Epithelial cell of proximal tubule (primary cell): ENCODE measurements at places on chromosomes 3 and 15.

DNA sequence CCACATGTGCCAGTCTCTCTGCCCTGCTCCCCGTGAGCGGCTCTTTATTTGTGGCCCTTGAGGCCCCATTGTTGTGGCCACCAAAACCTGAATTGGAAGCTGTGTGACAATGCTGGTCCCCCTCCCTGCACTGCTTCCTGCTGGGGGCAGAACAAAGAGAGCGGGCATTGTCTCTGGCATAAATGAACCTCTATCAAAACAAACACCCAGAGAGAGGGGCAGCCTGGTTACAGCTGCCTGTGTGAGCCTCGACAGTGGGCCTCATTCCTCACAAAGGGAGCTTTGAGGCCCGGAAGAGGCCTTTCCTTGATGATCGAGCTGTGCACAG is 152.9 kb downstream of the IGF1R start:
- DNase-seq, result no peak

DNA sequence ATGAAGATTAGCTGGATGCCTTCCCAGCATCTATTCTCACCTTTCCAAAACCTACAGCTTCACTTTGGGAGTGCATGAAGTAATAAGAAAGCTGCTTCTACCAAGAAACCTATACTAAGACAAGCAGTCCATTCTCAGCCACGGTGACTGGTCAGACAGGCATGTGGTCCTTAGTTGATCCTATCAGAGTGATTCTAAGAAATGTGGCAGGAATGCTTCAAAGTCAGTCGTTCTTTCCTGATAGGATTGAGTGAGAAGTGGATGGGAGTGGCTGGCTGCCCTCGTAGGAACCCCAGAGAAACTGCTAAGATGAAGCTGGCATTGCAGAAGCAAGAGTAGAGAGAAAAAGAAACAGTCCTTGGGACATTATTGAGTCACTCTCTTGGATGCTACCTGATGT is 16.6 kb downstream of the FOXB1 start:
- DNase-seq, result no peak

DNA sequence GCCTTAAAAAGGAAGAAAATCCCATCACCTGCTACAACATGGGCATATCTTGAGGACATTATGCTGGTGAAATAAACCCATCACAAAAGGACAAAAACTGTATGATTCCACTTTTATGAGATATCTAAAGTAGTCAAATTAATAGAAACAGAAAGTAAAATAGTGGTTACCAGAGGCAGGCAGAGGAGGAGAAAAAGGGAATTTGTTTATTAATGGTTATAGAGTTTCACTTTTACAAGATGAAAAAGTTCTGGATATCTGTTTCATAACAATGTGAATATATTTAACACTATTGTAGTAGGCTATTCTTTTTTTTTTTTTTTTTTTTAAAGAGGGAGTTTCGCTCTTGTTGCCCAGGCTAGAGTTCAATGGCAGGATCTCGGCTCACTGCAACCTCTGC is 40.4 kb downstream of the DPH3 start:
- DNase-seq, result no peak

DNA sequence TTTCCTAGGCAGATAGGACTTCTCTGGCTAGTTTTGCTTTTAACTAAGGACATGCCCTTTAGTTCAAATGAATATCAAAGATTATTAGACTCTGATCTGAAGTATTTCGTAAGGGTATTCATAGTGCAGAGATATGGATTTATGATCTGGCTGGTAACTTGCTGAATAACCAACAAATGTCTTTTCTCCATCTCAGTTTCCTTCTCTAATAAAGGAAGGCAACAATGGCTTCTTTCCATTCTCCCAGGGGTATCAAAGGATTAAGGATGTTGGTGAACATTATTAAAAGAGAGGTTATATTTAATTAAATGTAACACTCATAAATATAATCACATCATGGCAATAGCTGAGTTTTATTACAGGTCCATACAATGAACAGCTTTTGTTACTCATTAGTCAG is 79.2 kb upstream of the STXBP5L start:
- DNase-seq, result no peak

DNA sequence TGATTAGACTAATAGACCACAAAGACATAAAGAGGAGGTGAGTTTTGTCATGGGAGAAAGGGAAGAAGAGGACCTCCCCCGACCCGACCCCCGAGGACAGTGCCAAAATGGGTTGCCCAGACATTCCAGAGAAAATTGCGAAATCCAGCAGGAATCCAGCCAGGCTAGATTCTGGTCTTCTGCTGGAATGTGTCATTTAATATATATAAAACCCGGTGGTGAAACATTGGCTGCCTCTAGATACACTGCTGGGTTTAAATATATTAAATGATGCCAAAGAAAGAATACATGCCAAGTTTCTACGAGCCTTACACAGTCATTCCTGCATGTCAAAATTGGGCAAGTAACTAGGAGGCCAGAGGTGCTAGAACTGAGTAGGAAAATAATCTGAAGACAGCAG is 45.3 kb upstream of the SPESP1 start:
- DNase-seq, result no peak

DNA sequence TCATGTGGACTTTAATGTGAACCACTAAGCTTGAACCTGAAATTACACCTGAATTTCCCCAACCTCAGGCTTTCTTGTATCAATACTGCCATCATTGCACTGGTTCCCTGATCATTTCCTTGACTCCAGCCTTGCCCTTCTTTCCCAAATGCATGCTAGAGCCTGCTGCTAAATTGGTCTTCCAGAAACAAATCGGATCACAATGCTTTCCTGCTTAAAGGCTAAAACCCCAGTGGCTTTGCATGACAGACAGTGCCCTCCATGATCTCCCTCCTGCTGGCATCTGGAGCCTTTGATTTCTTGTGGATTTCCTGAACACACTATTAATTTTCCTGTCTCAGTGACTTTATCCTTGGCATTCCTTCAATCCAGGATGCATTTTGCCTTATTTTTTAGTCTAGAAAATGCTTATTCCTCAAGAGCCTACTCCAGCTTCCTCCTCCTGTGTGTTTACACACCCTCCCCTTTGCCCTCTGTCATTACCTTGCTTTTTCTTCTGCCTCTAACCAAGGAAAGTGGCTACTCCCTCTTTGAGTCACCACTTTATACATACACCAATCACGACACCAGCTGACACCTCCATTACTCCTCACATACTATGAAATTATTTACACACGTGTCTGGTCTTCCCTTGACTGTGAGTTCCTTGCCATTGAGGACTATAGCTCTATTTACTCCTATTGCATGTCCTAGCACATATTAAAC is 214.6 kb downstream of the KCNAB1 start:
- DNase-seq, result no peak

- DNase-seq, result no peak
Measured at GRCh38 chr3:46927718-46928073, 48.8 kb downstream of the CCDC12 start.

DNA sequence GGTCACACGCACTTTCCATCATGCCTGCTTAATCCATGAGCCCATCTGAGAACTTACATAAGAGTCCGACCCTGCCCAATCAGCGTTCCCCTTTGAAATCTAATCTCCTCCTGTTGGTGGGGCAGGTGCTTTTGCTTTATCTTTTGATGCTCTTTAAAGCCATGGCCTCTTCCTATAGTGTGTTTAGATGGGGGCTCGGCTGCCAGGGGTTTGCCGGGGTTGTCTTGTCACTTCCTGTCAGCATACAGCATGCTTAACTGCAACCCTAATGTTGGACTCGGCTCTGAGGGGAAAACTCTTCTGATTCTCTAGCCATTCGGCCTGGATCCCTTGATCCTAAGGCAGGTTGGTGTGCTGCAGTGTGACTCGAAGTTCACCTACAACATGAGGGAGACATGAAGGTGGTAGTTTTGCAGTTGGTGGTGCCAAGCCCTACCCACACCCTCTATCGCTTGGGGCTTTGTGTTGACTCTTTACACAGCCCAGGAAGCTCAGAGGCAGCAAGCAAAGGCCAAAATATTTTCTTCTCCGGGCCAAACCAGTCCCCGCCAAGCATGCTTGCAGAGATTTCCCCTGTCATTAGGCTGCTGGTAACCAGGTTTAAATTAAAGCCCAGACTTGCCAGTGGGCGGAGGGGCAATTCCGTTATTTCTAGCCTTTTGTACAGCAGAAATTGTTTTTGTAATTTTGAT is 218.7 kb downstream of the FEZF2 start:
- no peak for DNase-seq

GRCh38 chr3:133209871-133210550 is 171.8 kb downstream of the TMEM108 start:
- no peak for DNase-seq

- no peak for DNase-seq
Measured at GRCh38 chr15:39598958-39599845, 18.3 kb downstream of the THBS1 start.

- no peak for DNase-seq
Measured at GRCh38 chr3:54714035-54714434, 213.8 kb downstream of the LRTM1 start.

DNA sequence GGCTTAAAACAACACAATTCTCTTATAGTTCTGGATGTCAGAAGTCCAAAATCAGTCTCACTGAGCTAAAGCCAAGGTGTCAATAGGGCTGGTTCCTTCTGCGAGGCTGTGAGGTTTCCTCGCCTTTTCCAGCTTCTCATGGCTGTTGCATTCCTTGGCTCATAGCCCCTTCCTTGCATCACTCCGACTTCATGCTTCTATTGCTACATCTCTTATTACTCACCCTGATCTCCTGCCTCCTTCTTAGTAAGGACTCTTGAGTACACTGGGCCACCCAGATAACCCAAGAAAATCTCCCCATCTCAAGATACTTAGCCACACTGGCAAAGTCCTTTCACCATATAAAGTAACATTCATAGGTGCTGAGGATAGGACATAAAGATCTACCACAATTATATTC is 193.9 kb downstream of the ADAMTS17 start:
- no peak for DNase-seq

DNA sequence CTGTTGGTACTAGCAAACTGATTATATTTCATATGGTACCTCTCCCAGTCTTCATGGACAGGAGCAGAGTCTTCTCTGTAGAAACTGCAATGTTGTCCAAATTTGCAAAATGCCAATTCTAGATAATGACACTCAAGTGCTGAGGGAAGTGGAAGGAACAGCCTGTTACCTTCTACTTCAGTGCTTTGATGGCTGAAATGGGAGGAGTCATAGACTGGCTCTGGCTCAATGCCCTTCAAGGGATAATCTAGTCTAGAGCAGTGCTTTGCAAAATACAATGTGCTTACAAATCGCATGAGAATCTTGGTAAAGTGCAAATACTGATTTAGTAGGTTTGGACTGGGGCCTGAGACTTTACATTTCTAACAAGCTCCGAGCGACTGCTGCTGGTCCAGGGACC is 51.7 kb upstream of the ACP3 start:
- DNase-seq, result no peak

GRCh38 chr3:176469694-176470205 is 727.5 kb downstream of the TBL1XR1 start:
- DNase-seq, result no peak

DNA sequence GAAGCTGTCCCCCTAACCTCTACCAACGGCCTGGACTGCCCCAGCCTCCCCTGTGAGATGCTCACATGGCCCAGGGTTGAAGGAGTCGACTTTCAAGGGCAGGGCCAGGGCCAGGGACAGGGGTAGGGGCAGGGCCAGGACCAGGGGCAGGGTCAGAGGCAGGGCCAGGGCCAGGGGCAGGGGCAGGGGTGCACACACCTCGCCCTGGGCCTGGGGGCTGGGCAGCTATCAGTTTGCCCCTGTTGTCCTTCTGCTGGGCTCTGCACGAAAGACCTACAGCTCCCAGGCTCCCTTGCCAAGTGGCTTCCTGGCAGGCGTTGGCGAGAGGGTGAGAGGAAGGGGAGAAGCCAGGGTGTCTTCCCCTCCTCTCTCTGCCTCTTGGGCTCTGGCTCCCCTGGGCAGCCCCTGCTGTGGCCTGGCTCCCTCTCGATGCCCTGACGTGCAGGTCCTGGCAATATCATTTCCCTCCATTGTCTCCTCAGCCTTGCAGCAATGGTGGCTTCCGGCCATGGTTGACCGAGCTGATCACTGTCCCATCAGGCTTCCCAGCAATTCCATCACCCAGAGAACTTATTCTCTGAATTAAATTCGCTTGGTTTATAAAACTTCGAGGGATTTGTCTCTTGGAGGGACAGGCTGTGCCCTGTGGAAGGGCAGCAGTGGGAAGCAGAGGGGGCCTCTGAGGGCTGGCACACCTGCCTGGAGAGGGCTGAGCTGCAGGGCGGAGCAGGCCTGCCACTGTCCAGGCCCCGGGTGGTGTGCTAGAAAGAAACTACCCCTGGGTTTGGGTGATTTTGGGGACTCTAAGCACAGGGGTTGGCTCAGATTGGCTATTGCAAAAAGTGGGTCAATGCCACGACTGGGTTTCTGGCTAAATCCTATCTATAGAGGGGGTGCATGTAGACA is 13.9 kb downstream of the PRR23E start:
- DNase-seq, result no peak

- no peak for DNase-seq
Measured at GRCh38 chr3:168877899-168878298, 782.2 kb upstream of the GOLIM4 start.

DNA sequence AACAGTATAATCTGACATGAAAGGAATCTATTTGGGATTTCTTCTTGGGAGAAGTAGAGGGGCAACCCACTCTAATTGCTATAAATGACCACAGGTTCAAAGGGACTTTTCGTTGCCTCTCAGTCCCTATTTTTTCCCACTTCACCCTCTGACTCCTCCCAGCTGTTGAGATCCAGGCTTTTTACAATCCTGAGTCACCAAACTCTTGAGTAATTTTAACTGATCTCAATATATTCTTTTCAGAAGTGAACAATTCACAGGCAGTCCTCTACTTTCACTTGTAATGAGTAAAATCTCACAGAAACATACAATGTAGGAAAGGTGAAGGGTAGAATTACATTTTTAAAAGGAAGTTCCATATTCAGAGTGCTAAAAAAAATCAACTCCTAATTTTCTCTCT is 44.6 kb downstream of the EIF4E3 start:
- no peak for DNase-seq

- no peak for DNase-seq
Measured at GRCh38 chr3:50371133-50371685, 11.9 kb upstream of the TMEM115 start.

- DNase-seq, result no peak
Measured at GRCh38 chr15:42848846-42849245, 71.7 kb downstream of the TTBK2 start.

DNA sequence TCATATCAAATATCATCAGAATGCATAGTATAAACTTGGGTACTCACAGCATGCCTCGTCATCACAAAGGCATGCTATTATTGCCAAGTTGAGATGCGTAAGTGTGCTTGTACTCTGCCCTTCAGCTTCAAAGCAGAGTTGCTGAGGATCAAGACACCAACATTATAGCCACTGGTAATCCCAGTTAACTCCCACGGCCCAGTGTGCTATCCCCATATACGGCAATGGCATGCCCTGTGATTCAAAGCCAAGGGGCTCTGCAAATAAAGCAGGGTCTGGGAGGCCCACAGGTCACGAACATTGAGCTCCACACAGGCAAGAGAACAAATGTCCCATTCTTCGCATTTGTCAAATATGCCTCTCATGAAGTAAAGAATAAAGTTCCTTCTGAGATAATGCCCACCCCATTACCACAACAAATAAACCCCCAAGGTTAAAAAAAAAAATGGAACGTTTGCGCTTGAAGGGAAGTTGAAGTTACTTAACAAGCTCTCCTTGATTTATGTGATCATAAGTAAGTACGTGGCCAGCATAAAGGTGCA is 298.1 kb upstream of the NECTIN3 start:
- no peak for DNase-seq

GRCh38 chr15:66646308-66646707 is 55.7 kb upstream of the SMAD6 start:
- no peak for DNase-seq
